ENCODE measurements at places on chromosomes 6 and 20. TPM values are rescaled to one million over a fixed set of nuclear protein-coding genes. Genes with fewer than 3 reads are reported as not detected.

Gene ASIP
- total RNA-seq, result not detected

Gene RHAG
- total RNA-seq, result not detected

Gene PTPRK
- 58.3 TPM for total RNA-seq

Gene HCRTR2
- total RNA-seq, result not detected

Gene HDDC2
- total RNA-seq, result 51.7 TPM

Gene CCN5
- 0.30 TPM for total RNA-seq

Gene TPBG
- 52.9 TPM for total RNA-seq

Gene PHACTR1
- total RNA-seq, result 0.51 TPM

Gene PPIL1
- total RNA-seq, result 43.4 TPM

Gene HLA-DOB
- total RNA-seq, result 0.18 TPM

Gene TGM6
- total RNA-seq, result not detected

Gene TRIM15
- total RNA-seq, result not detected

Gene PLCG1
- 82.8 TPM for total RNA-seq

Gene NRSN2
- total RNA-seq, result 24.9 TPM
